HepG2 (cell line): ENCODE measurements at places on chromosomes 13 and 19. TPM values are rescaled to one million over a fixed set of nuclear protein-coding genes. Genes with fewer than 3 reads are reported as not detected.

TBXA2R gene
- total RNA-seq, result not detected in 2 replicates

ZFP28 gene
- total RNA-seq, result not detected in 2 replicates

GPR183 gene
- not detected in 2 replicates for total RNA-seq

THSD8 gene
- 14.9 and 23.5 TPM in 2 replicates for total RNA-seq

FBXO27 gene
- 0.15 and 0.49 TPM in 2 replicates for total RNA-seq

FCER2 gene
- not detected in 2 replicates for total RNA-seq

CALR gene
- 420 and 898 TPM in 2 replicates for total RNA-seq

CAMSAP3 gene
- total RNA-seq, result 9.1 and 11.8 TPM in 2 replicates

GRCh38 chr13:110850840-110851239, 64.0 kb downstream of the ANKRD10 start:
- DNase-seq, result no peak
- H3K27me3 ChIP-seq, result no peaks in the 10 kb centered on the region; the same call in none of the 2 replicates
- no peaks in the 10 kb centered on the region for H3K4me1 ChIP-seq
- no peak overlapping the region for H3K27ac ChIP-seq
- H3K36me3 ChIP-seq, result no peaks in the 10 kb centered on the region
- H3K4me3 ChIP-seq, result no peak overlapping the region

GRCh38 chr19:2547721-2548120, 71.8 kb downstream of the GADD45B start:
- no peaks in the 10 kb centered on the region for H3K36me3 ChIP-seq
- H3K27me3 ChIP-seq, result no peaks in the 10 kb centered on the region
- DNase-seq, result no peak
- no peak overlapping the region for H3K4me3 ChIP-seq
- H3K27ac ChIP-seq, result peak overlapping the region; percentile 100

- no peaks in the 10 kb centered on the region; the same call in 2 of the 3 replicates for H3K36me3 ChIP-seq
- H3K27me3 ChIP-seq, result no peaks in the 10 kb centered on the region
- no peak for DNase-seq
- peaks cover 44% of the 10 kb centered on the region for H3K4me1 ChIP-seq
- H3K27ac ChIP-seq, result no peak overlapping the region
These were observed 47.1 kb downstream of the ARHGAP35 start for GRCh38 chr19:46907880-46908279.

GRCh38 chr13:21997726-21998125, 326.9 kb downstream of the FGF9 start:
- DNase-seq, result no peak
- H3K4me3 ChIP-seq, result no peak overlapping the region
- no peaks in the 10 kb centered on the region for H3K4me1 ChIP-seq
- H3K27me3 ChIP-seq, result peaks cover 4% of the 10 kb centered on the region; the same call in 2 of the 3 replicates
- H3K27ac ChIP-seq, result no peak overlapping the region
- H3K36me3 ChIP-seq, result no peaks in the 10 kb centered on the region

- no peaks in the 10 kb centered on the region for H3K36me3 ChIP-seq
- H3K4me1 ChIP-seq, result no peaks in the 10 kb centered on the region
- DNase-seq, result no peak
- no peak overlapping the region for H3K27ac ChIP-seq
These were observed 667.7 kb downstream of the DIAPH3 start for GRCh38 chr13:59495936-59496512.

DNA sequence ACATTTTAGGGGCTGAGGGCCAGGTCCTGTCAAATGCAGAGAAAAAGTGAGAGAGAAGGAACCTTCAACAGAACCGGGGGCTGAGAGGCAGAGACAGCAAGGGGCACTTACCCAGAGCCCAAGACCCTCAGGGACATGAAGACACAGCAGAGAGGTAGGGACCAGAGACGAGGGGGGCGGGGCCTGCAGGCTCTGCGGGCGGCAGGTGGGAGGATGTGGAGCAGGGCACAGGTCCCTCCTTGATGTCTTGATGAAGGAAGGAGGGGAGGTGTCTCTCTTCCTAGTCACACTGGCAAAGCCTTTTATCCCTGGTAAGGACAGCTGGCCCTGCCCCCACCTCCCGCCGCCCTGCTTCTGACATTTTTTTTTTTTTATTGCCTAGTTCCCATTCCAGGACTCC, at the start of gene KLK14:
Gene KLK14, minus strand, starts transcription at position 277 of the 400 bp plus-strand sequence. Its CDS starts 273 bp downstream, at position 4.
- no peak for DNase-seq
- peaks cover 36% of the 10 kb centered on the region; the same call in 2 of the 3 replicates for H3K27me3 ChIP-seq
- H3K4me3 ChIP-seq, result no peak within 1 kb of the TSS
- H3K27ac ChIP-seq, result no peak within 1 kb of the TSS
- H3K36me3 ChIP-seq, result no peaks in the 10 kb centered on the region
- no peaks in the 10 kb centered on the region for H3K4me1 ChIP-seq

DNA sequence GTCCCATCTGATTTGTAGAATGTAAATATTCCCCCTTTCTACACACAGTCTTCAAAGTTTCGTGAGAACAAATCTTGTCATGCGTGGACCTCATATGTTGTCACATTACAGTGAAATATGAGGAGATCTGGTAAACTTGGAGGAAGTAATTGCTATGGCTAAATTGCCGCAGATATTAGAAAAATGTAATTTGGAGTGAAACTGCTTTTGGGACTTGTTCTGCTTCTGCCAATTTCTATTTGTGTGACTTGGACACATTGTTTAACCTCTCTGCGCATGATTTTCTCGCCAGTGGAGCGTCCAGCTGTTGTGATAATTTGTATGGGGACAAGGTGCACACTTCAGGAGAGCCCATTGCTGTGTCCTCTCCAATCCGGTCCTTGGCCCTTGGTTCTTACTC, 693.1 kb upstream of the SLC10A2 start:
- DNase-seq, result no peak
- H3K27ac ChIP-seq, result no peak overlapping the region
- H3K4me1 ChIP-seq, result no peaks in the 10 kb centered on the region
- H3K27me3 ChIP-seq, result no peaks in the 10 kb centered on the region
- H3K4me3 ChIP-seq, result no peak overlapping the region

GRCh38 chr19:56683116-56683515, 11.6 kb upstream of the ZNF835 start:
- no peaks in the 10 kb centered on the region for H3K36me3 ChIP-seq
- no peaks in the 10 kb centered on the region for H3K4me1 ChIP-seq
- DNase-seq, result no peak
- no peaks in the 10 kb centered on the region for H3K27me3 ChIP-seq
- no peak overlapping the region for H3K27ac ChIP-seq

- H3K27ac ChIP-seq, result no peak overlapping the region
- H3K27me3 ChIP-seq, result no peaks in the 10 kb centered on the region
- DNase-seq, result no peak
- H3K36me3 ChIP-seq, result peaks cover 4% of the 10 kb centered on the region; the same call in 1 of the 2 replicates
These were observed 28.4 kb upstream of the GPR183 start for GRCh38 chr13:99335603-99336002.

DNA sequence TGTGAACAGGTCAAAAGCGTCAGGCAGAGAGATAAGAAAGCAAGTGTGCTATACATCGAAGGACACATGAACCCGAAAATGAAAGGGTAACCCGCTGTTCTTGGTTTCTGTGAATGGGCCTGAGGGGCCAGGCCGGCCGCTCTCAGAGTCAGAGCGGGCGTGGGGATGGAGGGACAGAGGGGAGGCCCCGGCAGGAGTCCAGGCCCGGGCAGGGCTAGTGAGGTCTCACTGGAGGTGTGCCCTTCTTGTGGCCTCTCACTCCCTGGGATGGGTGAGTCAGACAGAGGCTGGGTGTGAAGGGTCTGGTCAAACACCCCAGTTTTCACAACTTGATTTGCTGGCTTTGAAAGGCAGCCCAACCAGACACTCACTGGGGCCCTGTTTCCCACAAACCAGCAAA, 17.4 kb upstream of the NDUFS7 start:
- DNase-seq, result no peak
- H3K27me3 ChIP-seq, result no peaks in the 10 kb centered on the region
- peaks cover 37% of the 10 kb centered on the region for H3K36me3 ChIP-seq

- H3K36me3 ChIP-seq, result no peaks in the 10 kb centered on the region
- H3K27ac ChIP-seq, result no peak overlapping the region
- H3K4me1 ChIP-seq, result no peaks in the 10 kb centered on the region
- DNase-seq, result no peak
- no peaks in the 10 kb centered on the region for H3K27me3 ChIP-seq
These were observed 283.6 kb downstream of the LMO7 start for GRCh38 chr13:75919660-75920199.

- no peak overlapping the region for H3K4me3 ChIP-seq
- H3K27me3 ChIP-seq, result no peaks in the 10 kb centered on the region
- no peak for DNase-seq
- H3K36me3 ChIP-seq, result no peaks in the 10 kb centered on the region
- H3K27ac ChIP-seq, result no peak overlapping the region
These were observed 11.0 kb downstream of the NHLRC3 start for GRCh38 chr13:39049274-39049673.

GRCh38 chr19:2063824-2064223, 12.8 kb upstream of the MKNK2 start:
- no peak overlapping the region for H3K4me3 ChIP-seq
- no peak overlapping the region for H3K27ac ChIP-seq
- no peaks in the 10 kb centered on the region for H3K27me3 ChIP-seq
- no peak for DNase-seq

DNA sequence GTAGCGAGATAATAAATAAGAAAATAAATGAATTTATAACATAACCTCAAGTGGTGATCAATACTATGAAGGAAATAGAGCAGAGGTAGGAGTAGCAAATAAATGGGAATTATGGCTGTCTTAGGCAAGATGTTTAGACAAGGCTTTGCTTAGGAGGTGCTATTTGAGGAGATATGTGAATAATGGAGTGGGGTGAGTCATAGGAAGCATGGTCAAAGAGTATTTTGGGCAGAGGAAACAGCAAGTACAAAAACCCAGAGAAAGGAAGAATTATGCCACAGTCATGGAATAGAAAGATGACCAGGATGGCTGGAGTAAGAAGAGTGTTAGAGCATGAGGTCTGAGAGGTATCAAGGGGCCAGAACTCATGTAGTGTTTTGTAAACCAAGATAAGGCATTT, 33.6 kb upstream of the LPAR6 start:
- no peak for DNase-seq
- H3K36me3 ChIP-seq, result no peaks in the 10 kb centered on the region
- no peaks in the 10 kb centered on the region for H3K4me1 ChIP-seq
- no peaks in the 10 kb centered on the region for H3K27me3 ChIP-seq
- no peak overlapping the region for H3K27ac ChIP-seq

GRCh38 chr13:111913761-111914140, 153.2 kb upstream of the SOX1 start:
- H3K27ac ChIP-seq, result no peak overlapping the region
- H3K4me1 ChIP-seq, result no peaks in the 10 kb centered on the region
- DNase-seq, result no peak
- no peak overlapping the region for H3K4me3 ChIP-seq
- no peaks in the 10 kb centered on the region for H3K36me3 ChIP-seq

DNA sequence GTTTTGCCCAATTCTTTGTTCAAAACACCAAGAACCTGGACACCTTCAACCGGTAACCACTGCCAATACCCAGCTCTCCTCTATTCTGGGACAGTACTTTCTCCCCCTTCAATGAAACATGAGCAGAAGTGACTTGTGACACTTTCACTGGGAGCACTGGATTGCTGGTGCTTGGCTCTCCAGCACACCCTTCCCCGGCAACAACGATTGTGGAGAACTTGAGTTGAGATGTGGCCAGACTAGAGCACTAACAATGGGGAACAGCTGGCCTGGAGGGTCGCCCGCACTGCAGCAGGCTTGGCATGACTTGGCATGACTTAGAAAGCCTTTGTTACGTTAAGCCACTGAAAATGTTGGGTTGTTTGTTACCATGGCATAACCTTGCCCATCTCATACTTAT, 7.5 kb upstream of the B3GLCT start:
- no peak overlapping the region for H3K27ac ChIP-seq
- peaks cover 18% of the 10 kb centered on the region for H3K4me1 ChIP-seq
- H3K4me3 ChIP-seq, result no peak overlapping the region
- H3K27me3 ChIP-seq, result no peaks in the 10 kb centered on the region
- no peak for DNase-seq

- no peaks in the 10 kb centered on the region for H3K27me3 ChIP-seq
- H3K36me3 ChIP-seq, result peaks cover 19% of the 10 kb centered on the region
- no peak overlapping the region for H3K4me3 ChIP-seq
- DNase-seq, result no peak
- H3K4me1 ChIP-seq, result no peaks in the 10 kb centered on the region
These were observed 4.4 kb upstream of the C19orf18 start for GRCh38 chr19:57978586-57979289.

GRCh38 chr13:30021611-30022010, 171.2 kb upstream of the UBL3 start:
- no peaks in the 10 kb centered on the region for H3K36me3 ChIP-seq
- no peak for DNase-seq
- H3K27me3 ChIP-seq, result no peaks in the 10 kb centered on the region; the same call in 1 of the 2 replicates

DNA sequence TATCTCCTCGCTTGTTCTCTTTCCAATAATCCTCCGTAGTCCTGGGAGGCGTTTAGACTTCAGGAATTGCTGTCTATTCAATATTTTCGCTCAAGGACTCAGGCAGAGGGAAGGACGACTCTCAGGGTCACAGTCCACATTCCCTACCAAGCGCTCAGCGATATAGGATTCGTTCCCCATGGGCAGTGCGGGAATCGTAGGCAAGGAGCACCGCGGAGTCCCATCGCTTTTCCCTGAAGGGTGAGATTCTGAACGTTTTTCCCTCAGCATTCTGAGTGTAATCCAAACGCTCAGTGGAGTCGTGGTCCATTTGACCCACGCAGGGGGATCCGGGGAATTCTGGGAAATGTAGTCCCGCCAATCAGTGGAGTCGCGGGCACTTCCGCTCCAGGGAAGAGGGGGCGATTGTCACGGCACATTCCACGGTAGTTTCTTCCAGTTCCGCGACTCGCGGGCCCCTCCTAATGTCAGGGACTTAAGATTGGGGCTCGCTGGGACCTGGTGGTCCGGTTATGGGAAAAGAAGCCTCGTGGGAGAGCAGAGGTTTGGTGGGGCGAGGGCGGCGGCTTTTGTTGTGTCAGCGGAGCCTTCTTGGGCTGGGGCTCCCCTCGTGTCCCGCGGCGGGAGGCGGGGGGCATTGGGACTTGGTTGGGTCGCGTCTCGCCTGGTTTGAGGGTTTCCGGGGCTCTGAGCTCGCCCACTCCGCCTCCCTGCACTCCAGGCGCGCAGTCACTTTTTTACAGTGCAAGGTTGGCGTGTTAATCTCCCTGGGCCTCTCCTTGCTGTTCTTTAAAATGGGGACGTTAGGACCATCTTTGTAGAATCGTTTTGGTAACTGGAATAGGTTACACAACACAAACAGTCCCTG, at the start of gene ZNF234:
Gene ZNF234, plus strand, starts transcription at position 364 of the 868 bp plus-strand sequence. CDS start 3,079 bp downstream, outside the sequence.
- peak within 1 kb of the TSS; percentile 79 for H3K4me3 ChIP-seq
- peak within 1 kb of the TSS; percentile 75 for H3K27ac ChIP-seq
- peaks cover 4% of the 10 kb centered on the region; the same call in 1 of the 2 replicates for H3K4me1 ChIP-seq
- no peaks in the 10 kb centered on the region for H3K27me3 ChIP-seq
- DNase-seq, result peak; percentile 73
- 0 out of 3 replicates have a peak, but pooled peaks cover 12% of the 10 kb centered on the region for H3K36me3 ChIP-seq

- no peak for DNase-seq
- H3K36me3 ChIP-seq, result peaks cover 42% of the 10 kb centered on the region
- no peaks in the 10 kb centered on the region for H3K4me1 ChIP-seq
- no peak overlapping the region for H3K4me3 ChIP-seq
- no peak overlapping the region for H3K27ac ChIP-seq
- no peaks in the 10 kb centered on the region for H3K27me3 ChIP-seq
These were observed 16.0 kb downstream of the ZNF582 start for GRCh38 chr19:56377105-56377924.

GRCh38 chr19:8028951-8029491, 23.5 kb upstream of the CCL25 start:
- no peaks in the 10 kb centered on the region for H3K36me3 ChIP-seq
- H3K4me1 ChIP-seq, result peaks cover 47% of the 10 kb centered on the region
- H3K27me3 ChIP-seq, result no peaks in the 10 kb centered on the region; the same call in 2 of the 3 replicates
- DNase-seq, result no peak
- H3K27ac ChIP-seq, result no peak overlapping the region
- peak overlapping the region; percentile 25; the same call in 1 of the 2 replicates for H3K4me3 ChIP-seq
